ENCODE measurements at places on chromosomes 1 and 21. TPM values are rescaled to one million over a fixed set of nuclear protein-coding genes. Genes with fewer than 3 reads are reported as not detected.
A peak's percentile ranks its signal among the peaks of the same experiment; 100 is the strongest.

GRCh38 chr1:224377676-224378006 is 21.0 kb downstream of the CNIH4 start:
- DNase-seq: no peak

GRCh38 chr1:6424000-6424565 is 493 bp upstream of the ESPN start:
- DNase-seq: no peak

- no peak for DNase-seq
These were observed 5.9 kb downstream of the TP73 start for GRCh38 chr1:3658231-3658615.

DNA sequence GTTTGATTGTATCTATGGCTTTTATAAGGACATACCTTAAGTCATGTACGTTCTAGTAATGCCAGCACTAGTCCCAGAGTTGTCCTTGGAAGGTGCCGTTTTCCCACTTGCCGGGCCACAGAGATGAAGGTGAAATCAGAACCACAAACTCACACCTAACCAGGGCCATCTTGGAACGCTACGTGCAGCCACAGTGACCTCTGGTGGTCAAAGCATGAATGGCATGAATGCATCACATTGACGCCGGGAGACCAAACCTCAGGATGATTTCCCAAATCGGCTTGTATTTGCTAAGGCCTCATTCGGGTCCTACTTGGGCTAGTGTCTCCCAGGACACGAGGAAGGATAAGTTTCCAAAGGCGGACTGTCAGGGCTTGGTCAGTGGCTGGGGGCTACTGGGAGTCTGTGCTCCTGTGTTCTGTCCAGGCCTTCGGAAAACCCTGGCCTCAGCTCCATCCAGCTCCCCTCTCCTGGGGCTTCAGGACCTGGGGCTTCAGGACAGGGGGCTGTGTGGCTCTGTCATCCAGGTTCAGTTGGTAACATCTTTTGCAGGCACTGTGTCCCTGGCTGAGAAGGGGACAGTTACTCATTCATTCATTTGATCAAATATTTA is 260.5 kb downstream of the PRDM2 start:
- DNase-seq: peak; percentile 60

DNA sequence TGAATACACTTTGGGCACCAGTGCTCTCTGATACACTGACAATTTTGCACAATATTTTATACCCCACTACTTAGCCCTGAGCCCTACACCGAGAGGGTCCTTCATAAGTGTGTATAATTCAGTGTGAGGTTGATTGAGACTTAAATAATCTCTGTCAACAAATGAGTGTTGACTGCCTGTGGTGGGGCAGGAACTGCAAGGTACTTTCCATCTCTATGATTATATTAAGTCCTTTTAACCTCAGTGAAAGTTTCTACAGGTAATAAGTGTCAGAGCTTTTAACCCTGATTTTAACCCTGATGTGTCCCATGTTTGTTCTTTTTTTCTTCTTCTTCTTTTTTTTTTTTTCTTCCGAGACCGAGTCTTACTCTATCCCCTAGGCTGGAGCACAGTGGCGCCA is 5.8 kb downstream of the CASQ1 start:
- no peak for DNase-seq

GRCh38 chr1:74481607-74482006 is 30.8 kb downstream of the LRRC53 start:
- no peak for DNase-seq

GRCh38 chr1:100100202-100100601 is 32.5 kb downstream of the SASS6 start:
- DNase-seq: no peak

- no peak for DNase-seq
These were observed 132.1 kb downstream of the TGFBR3 start for GRCh38 chr1:91753878-91754277.

GRCh38 chr1:12473596-12474362 is 144.2 kb downstream of the DHRS3 start:
- peak; percentile 75 for DNase-seq

- DNase-seq: no peak
These were observed 495 bp downstream of the PI4KB start for GRCh38 chr1:151326619-151327222.

GRCh38 chr1:101030881-101031280 is 5.3 kb upstream of the DPH5 start:
- DNase-seq: no peak

DNA sequence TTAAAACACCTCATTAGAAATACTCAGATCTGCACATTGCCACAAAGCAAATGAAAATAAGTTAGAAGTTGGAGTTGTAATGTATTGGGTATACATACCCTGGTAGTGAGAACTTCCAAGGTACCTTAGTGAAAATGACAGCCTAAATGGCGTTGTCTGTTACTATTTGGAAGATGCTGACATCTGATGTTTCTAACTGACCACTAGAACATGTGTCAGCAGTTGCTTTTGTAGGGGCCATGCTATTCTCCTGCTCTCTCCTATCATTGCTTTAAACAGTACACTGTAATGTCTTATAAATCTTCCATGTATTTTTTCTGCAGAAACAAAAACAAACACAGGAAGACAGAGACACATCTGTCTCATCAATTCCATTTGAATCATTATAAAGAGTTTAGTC is 40.1 kb downstream of the LAMC1 start:
- no peak for DNase-seq

The MTARC1 gene
- 7.4 TPM for total RNA-seq

DNA sequence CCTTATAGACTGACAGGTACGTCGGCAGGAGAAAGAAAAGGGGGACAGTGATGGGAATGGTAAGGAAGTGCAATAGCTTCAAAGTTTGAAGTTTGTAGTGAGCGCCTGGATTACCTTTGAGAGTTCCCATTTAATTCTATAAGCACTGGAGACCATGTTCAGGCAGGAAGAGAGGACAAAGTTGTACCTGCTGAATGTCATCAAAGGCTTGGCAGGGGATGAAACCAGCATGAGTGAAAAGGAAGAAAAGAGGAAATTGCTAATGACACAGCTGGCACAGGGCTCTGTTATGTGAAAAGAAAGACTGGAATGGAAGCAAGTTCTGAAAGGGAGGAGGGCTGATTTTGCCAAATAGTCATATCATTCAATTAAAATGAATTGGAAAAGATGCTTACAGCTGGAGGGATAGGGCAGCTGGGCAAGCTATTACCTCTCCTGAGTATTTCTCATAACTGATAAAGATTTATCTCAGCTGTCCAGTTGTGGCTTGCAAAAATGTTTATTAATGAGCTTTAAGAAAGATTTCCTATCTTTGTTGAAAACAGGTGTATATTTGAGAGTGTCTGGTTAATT is 109.2 kb downstream of the HMCN1 start:
- no peak for DNase-seq

The C1orf94 gene
- not detected for total RNA-seq

DNA sequence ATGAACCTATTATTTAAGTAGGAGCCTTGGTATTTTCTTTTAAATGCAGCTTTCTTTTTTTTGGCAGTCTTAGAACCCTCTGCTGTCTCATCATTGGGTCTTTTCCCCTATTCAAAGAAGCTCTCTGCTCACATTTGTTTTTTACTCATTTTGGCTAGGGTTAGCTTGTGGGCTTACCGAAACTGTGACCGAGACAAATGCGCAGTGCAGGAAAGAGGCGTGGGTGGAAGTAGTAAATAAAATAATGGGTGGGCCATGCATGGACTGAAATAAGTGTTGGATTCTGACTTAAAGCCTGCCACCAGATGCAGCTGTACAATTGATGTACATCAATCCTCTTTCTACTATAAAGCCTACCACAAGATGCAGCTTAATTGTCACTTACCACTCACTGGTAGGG is 14.7 kb downstream of the XPR1 start:
- DNase-seq: no peak

- DNase-seq: peak; percentile 16
These were observed 3.0 kb downstream of the FMO1 start for GRCh38 chr1:171251042-171251951.

DNA sequence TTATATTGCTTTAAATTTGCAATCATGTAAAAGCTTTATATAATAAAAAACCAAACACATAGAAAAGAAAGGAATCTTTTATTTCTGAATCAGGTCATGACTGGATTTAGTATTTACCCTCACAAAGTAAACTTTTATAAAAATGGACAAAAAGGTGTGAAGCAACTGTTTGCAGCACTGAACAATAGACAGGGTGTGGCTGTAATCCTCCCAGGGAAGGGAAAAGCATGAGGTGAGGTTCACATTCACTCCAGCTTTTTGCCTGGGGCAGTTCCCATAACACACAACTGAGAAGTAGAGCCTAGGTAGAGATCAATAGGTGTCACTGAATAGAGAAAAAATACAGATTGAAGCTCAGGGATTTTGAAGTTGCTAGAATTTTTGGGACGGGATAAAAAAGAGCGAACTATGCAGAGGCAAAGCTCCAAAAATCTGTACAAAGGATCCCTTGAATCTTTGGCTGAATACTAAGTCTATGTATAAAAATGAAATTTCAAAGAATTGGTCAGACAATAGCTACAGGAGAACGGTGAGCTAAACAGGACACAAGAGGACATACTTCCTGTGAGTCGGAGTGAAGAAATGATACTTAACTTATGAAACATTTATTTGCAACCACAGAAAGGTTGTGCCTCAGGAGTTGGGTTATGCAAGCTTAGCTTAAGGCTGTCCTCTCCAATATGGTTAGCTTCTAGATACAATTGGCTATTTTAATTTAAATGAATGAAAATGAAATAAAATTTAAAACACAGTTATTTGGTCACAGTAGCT is 162.0 kb upstream of the ZP4 start:
- DNase-seq: no peak

The PODN gene
- total RNA-seq: 19.5 TPM

DNA sequence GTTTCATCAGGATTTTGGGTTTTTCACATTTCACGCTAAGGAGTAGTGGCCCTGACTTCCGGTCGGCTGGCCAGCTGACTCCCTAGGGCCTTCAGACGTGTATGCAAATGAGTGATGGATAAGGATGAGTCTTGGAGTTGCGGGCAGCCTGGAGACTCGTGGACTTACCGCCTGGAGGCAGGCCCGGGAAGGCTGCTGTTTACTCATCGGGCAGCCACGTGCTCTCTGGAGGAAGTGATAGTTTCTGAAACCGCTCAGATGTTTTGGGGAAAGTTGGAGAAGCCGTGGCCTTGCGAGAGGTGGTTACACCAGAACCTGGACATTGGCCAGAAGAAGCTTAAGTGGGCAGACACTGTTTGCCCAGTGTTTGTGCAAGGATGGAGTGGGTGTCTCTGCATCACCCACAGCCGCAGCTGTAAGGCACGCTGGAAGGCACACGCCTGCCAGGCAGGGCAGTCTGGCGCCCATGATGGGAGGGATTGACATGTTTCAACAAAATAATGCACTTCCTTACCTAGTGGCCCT is 23.1 kb upstream of the TNFRSF1B start:
- DNase-seq: peak; percentile 74

- no peak for DNase-seq
These were observed 26.4 kb downstream of the TOMM20 start for GRCh38 chr1:235102259-235102582.

The LMX1A gene
- total RNA-seq: not detected

GRCh38 chr1:1569341-1569740 is 5.3 kb downstream of the SSU72 start:
- DNase-seq: no peak

The ERVH48-1 gene
- total RNA-seq: not detected

The OR2T35 gene
- total RNA-seq: not detected

The FHAD1 gene
- total RNA-seq: 0.12 TPM

GRCh38 chr1:216034506-216034905 is 388.7 kb downstream of the USH2A start:
- no peak for DNase-seq

DNA sequence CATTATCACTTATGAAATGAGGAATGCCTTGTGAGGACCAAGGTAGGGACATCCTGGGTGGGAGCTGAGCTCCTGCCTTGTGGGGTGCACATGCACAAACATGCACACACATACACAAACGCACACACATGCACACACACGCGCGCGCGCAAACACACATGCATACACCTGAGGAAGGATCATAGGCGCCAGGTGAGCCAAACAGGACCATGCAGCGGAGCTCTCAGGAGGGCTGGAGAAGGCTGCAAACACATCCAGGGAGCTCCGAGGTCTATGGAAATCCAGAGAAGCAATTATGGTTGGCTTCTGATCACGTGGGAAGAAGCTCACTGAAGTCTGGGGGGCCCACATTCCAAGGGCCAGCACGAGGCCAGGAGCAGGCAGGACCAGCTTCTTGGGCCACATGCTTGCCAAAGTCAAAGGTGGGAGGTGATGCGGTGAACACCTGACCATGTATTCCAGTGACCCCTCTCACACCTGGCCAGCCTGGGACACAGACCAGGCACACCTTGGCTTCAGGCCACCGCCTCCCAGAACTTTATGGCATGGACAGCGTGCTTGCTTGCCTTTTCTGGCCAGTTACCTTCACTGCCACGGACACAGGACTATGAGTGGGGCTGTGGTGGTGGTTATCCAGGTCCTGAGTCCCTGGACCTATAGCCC is 13.6 kb downstream of the GPR137B start:
- no peak for DNase-seq

The ALX3 gene
- total RNA-seq: not detected

- no peak for DNase-seq
These were observed 15.9 kb downstream of the HSPA13 start for GRCh38 chr21:14366998-14367397.

DNA sequence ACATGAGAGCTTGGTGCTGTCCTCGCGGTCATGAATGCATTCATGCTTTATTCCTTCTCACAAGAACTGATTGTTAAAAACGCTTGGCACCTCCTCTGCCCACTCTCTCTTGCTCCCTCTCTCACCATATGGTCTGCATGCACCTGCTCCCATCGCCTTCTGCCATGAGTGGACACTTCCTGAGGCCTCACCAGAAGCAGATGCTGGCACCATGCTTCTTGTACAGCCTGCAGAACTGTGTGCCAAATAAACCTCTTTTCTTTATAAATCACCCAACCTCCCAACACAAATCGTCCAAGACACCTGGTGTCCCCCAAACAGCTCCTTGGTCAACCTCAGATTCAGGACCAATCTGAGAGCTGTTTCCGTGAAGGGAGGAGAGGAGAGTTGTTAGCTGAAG is 43.3 kb upstream of the PCBP3 start:
- no peak for DNase-seq

- no peak for DNase-seq
These were observed 99.4 kb downstream of the TSEN15 start for GRCh38 chr1:184150776-184151531.
